Left ventricle myocardium superior (tissue), 1 donor: ENCODE measurements at places on chromosomes 16 and 17. TPM values are rescaled to one million over a fixed set of nuclear protein-coding genes. Genes with fewer than 3 reads are reported as not detected.

GRCh38 chr16:57513371-57514102 lies 22.8 kb downstream of the CCDC102A start:
- DNase-seq, result no peak

DNA sequence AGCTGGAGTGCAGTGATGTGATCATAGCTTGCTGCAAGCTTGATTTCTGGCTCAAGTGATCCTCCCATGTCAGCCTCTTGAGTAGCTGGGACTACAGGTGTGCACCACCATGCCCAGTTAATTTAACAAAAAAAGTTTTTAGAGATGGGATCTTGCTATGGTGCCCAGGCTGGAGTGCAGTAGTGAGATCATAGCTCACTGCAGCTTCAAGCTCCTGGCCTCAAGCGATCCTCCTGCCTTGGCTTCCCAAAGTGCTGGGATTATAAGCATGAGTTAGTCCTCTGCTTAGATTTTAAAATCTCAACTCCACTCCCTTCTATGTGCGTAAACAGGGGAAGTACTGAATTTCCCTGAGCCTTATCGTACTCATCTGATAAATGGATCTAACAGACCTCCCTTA lies 6.3 kb downstream of the RABEP2 start:
- DNase-seq, result no peak

GRCh38 chr17:62921817-62922216 lies 44.2 kb upstream of the TANC2 start:
- DNase-seq, result no peak

DNA sequence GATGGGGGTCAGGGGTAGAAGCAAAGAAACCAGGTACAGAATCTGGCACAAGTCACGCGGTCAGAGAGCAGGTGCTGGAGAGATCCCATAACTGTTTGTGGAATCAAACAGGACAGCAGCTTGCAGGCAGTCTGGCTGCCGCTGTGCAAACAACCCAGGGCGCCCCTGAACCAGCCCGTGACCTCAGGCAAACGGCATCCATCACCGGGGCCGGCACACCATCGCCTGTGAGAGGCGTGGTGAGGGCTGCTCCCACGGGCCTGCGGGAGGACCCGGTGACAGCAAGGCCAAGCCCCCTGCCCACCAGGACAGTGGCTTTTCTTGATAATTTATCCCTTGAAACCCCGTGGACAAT lies 47.9 kb downstream of the CBFA2T3 start:
- no peak for DNase-seq

- DNase-seq, result no peak
Observed at GRCh38 chr17:673200-673681, 41.4 kb downstream of the VPS53 start.

The GPR139 gene
- total RNA-seq, result not detected

The AGRP gene
- total RNA-seq, result not detected

The MSL1 gene
- total RNA-seq, result 49.1 TPM

The EPX gene
- total RNA-seq, result not detected

DNA sequence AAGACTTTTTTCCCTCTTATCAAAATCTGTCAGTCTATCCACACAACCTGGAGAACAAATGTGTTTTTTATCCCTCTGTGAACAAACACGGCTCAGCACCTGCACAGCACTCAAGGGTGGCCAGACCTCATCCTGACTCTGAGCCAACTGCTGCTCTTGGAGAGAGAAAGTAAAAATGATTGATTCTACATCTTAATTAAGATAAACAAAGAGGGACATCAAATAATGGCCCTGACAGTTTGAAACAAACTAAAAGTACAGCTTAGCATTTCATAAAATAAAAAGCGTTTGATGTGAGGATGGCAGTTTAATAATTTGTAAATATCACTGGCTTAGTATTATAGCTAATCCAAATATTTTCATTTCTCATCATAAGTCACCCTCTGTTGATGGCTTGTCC lies 106.2 kb downstream of the SNX11 start:
- no peak for DNase-seq

The COPZ2 gene
- total RNA-seq, result 58.2 TPM

The RAB26 gene
- 1.7 TPM for total RNA-seq

The MYO15B gene
- 48.2 TPM for total RNA-seq
